ENCODE measurements at places on chromosomes 3 and 15. TPM values are rescaled to one million over a fixed set of nuclear protein-coding genes. Genes with fewer than 3 reads are reported as not detected.
A peak's percentile ranks its signal among the peaks of the same experiment; 100 is the strongest.

- DNase-seq: no peak
Measured at GRCh38 chr15:92449476-92449875, 55.8 kb downstream of the ST8SIA2 start.

GRCh38 chr3:112388972-112389371 lies 56.0 kb downstream of the CD200 start:
- DNase-seq: no peak

DNA sequence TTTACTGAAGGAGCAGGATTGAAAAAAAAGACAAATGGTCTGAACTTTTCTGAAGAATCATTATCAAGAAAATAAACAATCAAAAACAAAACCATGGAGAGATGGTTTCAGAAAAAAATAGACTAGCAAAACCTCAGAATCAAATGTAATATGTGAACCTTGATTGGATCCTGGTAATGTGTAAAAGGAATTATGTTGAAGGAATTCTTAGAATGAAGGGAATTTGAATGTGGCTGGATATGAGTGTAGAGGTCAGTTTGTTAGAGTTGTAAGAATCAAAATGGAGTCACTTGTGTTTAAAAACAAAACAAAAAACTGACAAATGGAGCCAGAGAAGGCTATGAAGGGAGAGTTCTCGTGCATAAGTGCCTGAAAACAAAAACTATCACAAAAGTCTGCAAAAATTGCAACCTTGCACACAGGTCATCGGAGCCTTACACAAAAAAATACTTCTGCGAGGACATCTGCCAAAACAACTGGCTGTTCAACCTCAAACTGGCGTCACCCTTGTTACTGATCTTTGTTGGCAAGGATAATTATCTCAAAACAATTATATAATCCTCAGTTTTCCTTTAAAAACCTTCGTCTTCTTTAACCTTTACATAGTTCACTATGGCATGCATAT lies 19.1 kb upstream of the ATP13A3 start:
- DNase-seq: no peak

DNA sequence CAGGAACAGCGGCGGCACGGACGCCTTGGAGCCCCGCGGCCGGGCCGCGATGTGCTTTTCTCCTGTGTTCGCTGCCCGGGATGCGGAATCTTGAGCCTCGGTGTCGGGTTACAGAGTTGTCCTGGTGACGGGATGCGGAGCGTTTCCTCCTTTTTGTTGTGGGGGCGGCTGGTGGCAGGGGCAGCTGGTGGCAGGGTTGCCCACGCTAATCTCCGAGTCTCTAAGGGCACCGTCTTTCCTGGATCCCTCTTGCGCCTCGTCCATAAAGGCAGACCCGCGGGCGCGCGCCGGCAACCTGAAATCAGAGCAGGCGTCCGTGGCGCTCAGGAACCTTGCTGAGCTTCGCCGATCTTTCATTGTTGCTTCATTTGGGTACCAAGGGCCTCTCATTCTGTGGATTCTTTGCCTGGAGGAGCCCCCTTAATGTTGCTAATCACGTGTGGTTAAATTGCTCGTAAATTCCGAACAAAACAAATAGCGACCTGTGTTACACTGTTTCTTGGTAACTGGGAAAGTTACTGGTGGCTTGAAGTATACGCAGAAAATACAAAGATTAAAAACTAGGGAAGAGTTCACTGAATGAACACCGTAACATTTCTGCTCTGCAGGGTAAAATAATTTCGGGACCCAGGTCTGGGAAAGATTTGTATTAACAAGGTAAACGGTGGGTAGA lies 844 bp upstream of the PFN2 start:
- peak; percentile 47 for DNase-seq

- no peak for DNase-seq
Measured at GRCh38 chr3:137347817-137348368, 390.1 kb downstream of the IL20RB start.

GRCh38 chr3:136860541-136860940 lies 1.5 kb upstream of the NCK1 start:
- no peak for DNase-seq

- peak; percentile 15 for DNase-seq
Measured at GRCh38 chr3:173553635-173554280, 156.2 kb downstream of the NLGN1 start.

- DNase-seq: peak; percentile 18
Measured at GRCh38 chr3:185176750-185177359, 24.0 kb upstream of the C3orf70 start.

DNA sequence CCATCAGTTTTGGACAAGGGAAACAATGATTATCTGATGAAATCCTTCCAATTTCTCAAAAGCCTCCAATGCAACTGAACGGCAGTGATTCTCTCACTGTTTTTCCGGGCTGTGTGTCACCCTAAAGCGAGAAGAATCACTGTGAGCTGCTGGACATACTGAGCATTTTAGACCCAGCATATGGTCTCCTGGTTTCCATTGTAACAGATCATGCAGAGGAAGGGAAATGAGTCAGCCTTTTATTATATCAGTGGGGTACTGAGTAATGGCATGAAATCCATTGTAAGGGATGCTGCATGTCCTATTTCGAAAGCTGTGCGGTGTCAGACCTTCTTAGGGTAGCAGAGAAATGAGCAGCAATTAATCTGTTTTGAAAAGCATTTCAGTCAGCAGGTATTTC lies 287.1 kb downstream of the IL5RA start:
- no peak for DNase-seq

DNA sequence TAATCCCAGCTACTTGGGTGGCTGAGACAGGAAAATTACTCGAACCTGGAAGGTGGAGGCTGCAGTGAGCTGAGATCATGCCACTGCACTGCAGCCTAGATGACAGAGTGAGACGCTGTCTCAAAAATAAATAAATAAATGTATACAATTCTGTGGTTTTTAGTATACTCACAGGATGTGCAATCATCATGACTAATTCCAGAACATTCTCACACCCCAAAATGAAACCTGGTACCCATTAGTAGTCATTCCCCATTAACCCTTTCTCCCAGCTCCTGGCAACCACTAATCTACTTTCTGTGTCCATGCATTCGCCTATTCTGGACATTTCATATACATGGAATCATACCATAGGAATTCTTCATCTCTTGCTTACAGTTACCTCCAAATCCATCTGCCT lies 44.5 kb downstream of the LRRFIP2 start:
- no peak for DNase-seq

- DNase-seq: no peak
Measured at GRCh38 chr3:195056506-195056905, 214.5 kb downstream of the XXYLT1 start.

DNA sequence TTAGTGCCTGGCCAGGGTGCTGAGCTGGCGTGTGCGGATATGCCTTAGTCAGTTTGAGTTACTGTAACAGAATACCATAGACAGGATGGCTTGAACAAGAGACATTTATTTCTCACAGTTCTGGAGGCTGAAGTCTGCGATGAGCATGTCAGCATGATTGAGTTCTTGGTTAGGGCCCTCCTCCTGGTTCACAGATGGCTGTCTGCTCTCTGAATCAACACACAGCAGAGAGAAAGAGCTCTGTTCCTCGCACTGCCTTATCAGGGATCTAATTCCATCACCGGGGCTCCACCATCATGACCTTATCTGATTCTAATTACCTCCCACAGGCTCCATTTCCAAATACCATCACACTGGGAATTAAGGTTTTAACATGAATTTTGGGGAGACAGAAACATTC lies 386.6 kb upstream of the DPH6 start:
- no peak for DNase-seq

Gene TUSC7
- polyA plus RNA-seq: not detected

Gene C2CD4A
- 0.10 TPM for polyA plus RNA-seq

Gene UNC13C
- not detected for polyA plus RNA-seq

All from A549 (cell line).